Activated T-helper 2 cell treated with anti-CD3 and anti-CD28 coated beads, Interferon-gamma antibody, Interleukin-2, Interleukin-4, amounts not matched to agents 10 μg/mL and 5 μg/mL and 100 μg/mL, durations not matched to agents 14 hours and 24 hours and 36 hours (primary cell): ENCODE measurements at places on chromosomes 13 and 19. TPM values are rescaled to one million over a fixed set of nuclear protein-coding genes. Genes with fewer than 3 reads are reported as not detected.

- no peaks in the 10 kb centered on the region for H3K4me1 ChIP-seq
- no peak overlapping the region for H3K4me3 ChIP-seq
- H3K27ac ChIP-seq = no peak overlapping the region
- H3K27me3 ChIP-seq = no peaks in the 10 kb centered on the region
Observed at GRCh38 chr13:32234914-32235313, 80.2 kb downstream of the ZAR1L start.

- H3K27me3 ChIP-seq = peaks cover 12% of the 10 kb centered on the region
- H3K27ac ChIP-seq = no peak overlapping the region
- H3K4me1 ChIP-seq = peaks cover 4% of the 10 kb centered on the region
- H3K4me3 ChIP-seq = peak overlapping the region; percentile 74
- DNase-seq = peak; percentile 66
Observed at GRCh38 chr19:18932216-18932841, 8.7 kb downstream of the HOMER3 start.

DNA sequence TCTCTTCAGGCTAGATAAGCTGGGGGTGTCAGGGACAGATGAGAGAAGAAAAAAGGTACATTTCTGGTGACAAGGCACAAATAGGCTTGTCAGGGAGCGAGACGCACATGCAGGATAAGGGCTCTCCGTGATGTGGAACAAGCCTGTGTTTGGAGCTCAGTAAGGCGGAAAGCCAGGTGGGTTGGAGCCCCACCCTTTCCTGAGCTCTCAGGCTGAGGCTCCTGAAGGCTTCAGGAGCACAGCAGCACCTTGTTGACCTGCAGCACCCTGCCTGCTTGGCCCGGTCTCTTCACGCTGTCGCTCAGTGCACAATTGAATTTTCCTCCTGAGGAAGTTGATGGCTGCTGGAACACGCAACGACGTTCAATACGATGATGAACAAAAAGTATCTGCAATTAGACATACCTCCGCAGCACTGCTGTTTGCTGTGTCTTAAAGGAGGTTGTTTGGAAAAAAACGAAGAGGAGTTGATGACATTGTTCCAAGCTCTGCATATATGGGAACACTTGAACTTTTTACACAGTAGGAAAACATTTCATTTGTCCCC is 29.3 kb downstream of the SERP2 start:
- H3K27ac ChIP-seq = no peak overlapping the region
- H3K4me3 ChIP-seq = no peak overlapping the region
- no peak for DNase-seq
- H3K4me1 ChIP-seq = no peaks in the 10 kb centered on the region
- H3K27me3 ChIP-seq = peaks cover 2% of the 10 kb centered on the region

DNA sequence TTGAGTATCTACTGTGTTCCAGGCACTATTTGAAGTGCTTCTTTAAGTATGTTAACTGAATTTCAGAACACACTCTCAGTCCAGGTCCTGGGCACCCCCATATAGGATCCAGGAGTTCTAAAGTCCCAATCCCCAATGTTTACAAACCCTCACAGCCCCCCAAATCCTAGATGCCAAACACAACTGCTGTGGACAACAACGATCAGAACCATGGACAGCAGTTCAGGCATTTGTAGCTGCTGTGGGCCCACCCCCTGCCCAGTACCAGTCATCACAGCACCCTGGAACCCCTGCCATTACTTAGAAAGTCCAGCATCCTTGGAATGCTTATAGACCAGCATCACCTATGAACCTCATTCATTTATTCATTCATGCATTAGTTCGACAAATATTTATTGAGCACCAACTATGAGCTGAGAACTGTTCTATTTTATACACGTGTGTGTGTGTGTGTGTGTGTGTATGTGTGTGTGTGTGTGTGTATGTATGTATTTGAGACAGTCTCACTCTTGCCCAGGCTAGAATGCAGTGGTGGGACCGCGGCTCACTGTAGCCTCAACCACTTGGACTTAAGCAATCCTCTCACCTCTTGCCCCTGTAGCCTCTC is 19.3 kb upstream of the SDHAF1 start:
- H3K27me3 ChIP-seq = peaks cover 2% of the 10 kb centered on the region
- no peak overlapping the region for H3K27ac ChIP-seq
- H3K36me3 ChIP-seq = no peaks in the 10 kb centered on the region
- no peak for DNase-seq
- H3K4me1 ChIP-seq = no peaks in the 10 kb centered on the region
- H3K4me3 ChIP-seq = no peak overlapping the region

GRCh38 chr19:15779756-15780476 is 7.5 kb upstream of the OR10H5 start:
- no peak overlapping the region for H3K4me3 ChIP-seq
- H3K4me1 ChIP-seq = no peaks in the 10 kb centered on the region
- H3K36me3 ChIP-seq = no peaks in the 10 kb centered on the region
- H3K27me3 ChIP-seq = peaks cover 3% of the 10 kb centered on the region

GRCh38 chr13:31675440-31675953 is 63.8 kb upstream of the RXFP2 start:
- no peaks in the 10 kb centered on the region for H3K27me3 ChIP-seq
- H3K36me3 ChIP-seq = no peaks in the 10 kb centered on the region
- H3K27ac ChIP-seq = no peak overlapping the region
- no peak overlapping the region for H3K4me3 ChIP-seq

DNA sequence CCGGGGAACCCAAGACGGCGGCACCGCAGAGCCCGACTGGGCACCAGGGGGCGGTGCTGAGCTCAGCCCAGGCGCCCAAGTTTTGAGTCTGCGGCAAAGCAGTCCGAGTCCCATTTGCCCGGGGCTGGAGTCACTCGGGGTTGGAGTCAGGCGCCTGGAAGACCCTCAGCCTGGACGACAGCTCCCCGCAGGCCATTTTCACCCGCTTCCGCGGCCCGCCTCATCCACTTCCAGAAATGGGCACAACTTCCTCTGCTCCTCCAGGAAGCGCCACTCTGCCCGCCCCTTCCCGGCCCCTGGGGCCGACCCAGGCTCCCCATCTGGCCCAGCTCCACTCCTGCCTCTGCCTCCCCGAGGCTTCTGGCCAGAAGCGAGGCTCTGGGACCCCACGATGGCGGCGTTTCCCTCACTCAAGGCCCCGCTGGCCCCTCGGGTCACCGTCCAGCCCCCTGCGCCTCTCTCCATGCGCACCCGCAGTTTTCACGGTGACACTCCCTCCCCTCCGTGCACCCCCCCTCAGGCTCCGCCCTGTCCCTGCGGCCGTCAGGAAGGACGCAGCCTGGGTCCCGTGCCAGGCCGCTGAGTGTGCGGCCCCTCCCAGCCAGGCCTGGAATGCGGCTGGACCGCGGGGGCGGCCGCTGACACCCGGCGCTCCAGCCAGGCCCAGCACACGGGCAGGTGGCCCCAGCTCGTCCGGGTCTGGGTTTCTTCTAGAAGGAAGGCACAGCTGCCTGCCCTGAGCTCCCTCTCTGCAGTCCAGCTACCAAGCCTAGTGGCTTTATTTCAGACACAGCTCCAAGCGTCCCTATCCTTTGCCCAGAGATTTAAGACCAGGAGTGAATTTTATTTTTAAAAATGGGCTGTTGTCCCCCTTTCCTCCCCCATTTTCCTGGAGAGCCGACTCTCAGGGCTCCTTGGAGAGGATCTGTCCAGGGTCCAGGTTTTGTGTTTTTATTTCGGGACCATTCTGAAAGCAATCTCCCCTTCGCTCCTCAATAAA is 4.7 kb downstream of the SERTAD1 start:
- peak overlapping the region; percentile 77 for H3K4me3 ChIP-seq
- H3K36me3 ChIP-seq = peaks cover 16% of the 10 kb centered on the region
- DNase-seq = peak; percentile 70
- peak overlapping the region; percentile 80 for H3K27ac ChIP-seq
- H3K4me1 ChIP-seq = peaks cover 23% of the 10 kb centered on the region

DNA sequence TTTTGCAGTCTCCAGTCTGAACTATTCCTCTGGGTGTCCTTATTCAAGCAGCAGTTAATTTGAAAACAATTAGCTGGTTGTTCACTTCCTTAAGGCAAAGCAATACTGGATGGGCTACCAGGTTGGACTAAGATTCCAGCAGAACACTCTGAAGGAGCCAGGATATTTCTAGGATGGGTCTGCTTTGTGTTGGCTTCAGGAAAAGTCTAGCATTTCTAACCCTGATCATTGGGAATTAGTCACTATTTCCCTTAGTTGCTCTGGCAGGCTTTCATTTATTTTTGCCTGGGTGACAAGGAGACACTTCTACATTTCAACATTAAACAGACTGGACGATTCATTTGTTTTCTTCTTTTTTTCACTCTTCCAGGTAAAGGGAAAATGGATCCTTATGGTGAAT is 228.4 kb downstream of the ENOX1 start:
- H3K36me3 ChIP-seq = no peaks in the 10 kb centered on the region
- H3K4me3 ChIP-seq = no peak overlapping the region
- H3K27me3 ChIP-seq = peaks cover 11% of the 10 kb centered on the region
- DNase-seq = no peak

GRCh38 chr19:42032431-42032830 is 37.6 kb downstream of the GRIK5 start:
- DNase-seq = no peak
- peaks cover 3% of the 10 kb centered on the region for H3K4me1 ChIP-seq
- no peak overlapping the region for H3K4me3 ChIP-seq
- no peak overlapping the region for H3K27ac ChIP-seq
- H3K27me3 ChIP-seq = peaks cover 4% of the 10 kb centered on the region

GRCh38 chr19:10136936-10137335 is 17.2 kb upstream of the EIF3G start:
- no peak overlapping the region for H3K27ac ChIP-seq
- H3K4me3 ChIP-seq = no peak overlapping the region
- no peaks in the 10 kb centered on the region for H3K27me3 ChIP-seq

- no peak overlapping the region for H3K4me3 ChIP-seq
- no peak for DNase-seq
- no peak overlapping the region for H3K27ac ChIP-seq
- no peaks in the 10 kb centered on the region for H3K4me1 ChIP-seq
Observed at GRCh38 chr13:110826861-110827672, 87.8 kb downstream of the ANKRD10 start.

GRCh38 chr19:33304760-33305647 is 2.7 kb upstream of the CEBPA start:
- H3K4me3 ChIP-seq = no peak overlapping the region
- H3K27me3 ChIP-seq = peaks cover 43% of the 10 kb centered on the region
- no peaks in the 10 kb centered on the region for H3K36me3 ChIP-seq
- DNase-seq = no peak
- no peak overlapping the region for H3K27ac ChIP-seq

DNA sequence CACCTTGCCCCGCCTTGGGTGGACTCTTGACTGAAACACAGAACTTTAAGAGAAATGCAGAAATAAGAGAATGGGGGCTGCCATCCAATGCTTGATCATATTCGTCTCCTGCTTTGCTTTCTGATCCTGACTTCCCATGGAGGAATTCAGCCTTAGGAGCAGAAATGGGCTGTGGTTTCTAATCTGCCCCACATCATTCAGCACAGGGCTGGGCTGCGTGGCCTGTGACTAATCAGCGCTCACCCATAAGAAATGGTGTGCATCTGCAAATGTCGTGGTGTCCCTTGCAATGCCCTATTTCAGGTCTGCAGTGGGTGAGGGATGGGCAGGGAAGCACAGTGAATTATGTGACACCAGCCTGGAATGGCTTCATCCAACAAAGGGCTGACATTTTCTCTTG is 60.7 kb upstream of the URI1 start:
- peaks cover 5% of the 10 kb centered on the region for H3K27me3 ChIP-seq
- no peaks in the 10 kb centered on the region for H3K36me3 ChIP-seq
- no peak overlapping the region for H3K4me3 ChIP-seq
- peaks cover under 1% of the 10 kb centered on the region for H3K4me1 ChIP-seq
- DNase-seq = no peak

GRCh38 chr13:50422181-50423148 is 407.2 kb downstream of the KCNRG start:
- H3K27me3 ChIP-seq = peaks cover 11% of the 10 kb centered on the region
- no peak for DNase-seq
- H3K27ac ChIP-seq = no peak overlapping the region

DNA sequence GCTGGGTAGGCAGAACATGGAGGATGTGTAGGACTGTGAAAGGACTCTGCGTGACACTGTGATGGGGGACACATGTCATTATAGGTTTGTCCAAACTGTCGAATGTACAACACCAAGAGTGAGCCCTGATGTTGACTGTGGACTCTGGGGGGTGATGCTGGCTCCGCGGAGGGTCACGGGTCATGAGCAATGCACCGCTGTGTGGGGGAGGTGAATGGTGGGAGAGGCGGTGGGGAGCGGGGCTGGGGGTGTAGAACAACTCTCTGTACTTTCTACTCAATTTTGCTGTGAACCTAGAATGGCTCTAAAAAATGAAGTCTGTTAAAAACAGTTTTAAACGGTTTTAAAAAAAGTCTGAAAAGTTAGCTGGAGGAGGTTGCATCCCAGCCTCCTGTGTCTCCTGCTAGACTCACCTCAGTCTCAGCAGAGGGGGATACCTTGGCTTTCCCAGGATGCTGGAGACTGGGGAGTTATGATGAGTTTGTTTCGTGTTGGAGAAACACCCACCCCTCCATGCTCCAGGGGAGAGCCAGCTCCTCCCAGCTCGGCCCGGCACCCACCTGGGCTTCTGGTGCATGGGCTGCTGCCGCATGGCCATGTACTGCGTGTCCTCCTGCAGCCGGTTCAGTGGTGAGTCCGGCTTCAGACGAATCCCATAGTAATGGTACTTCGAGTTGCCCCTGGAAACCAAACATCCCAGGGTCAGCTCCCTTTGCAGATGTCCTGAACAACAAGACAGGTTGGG is 34.7 kb upstream of the RANBP3 start:
- H3K27me3 ChIP-seq = no peaks in the 10 kb centered on the region
- no peaks in the 10 kb centered on the region for H3K4me1 ChIP-seq
- no peak overlapping the region for H3K4me3 ChIP-seq
- H3K36me3 ChIP-seq = no peaks in the 10 kb centered on the region
- no peak overlapping the region for H3K27ac ChIP-seq
- DNase-seq = no peak

- H3K36me3 ChIP-seq = peaks cover 48% of the 10 kb centered on the region
- H3K4me1 ChIP-seq = peaks cover 30% of the 10 kb centered on the region
- peak overlapping the region; percentile 76 for H3K27ac ChIP-seq
- H3K27me3 ChIP-seq = no peaks in the 10 kb centered on the region
- DNase-seq = peak; percentile 65
Observed at GRCh38 chr19:2270423-2271233, 11.3 kb downstream of the PEAK3 start.

DNA sequence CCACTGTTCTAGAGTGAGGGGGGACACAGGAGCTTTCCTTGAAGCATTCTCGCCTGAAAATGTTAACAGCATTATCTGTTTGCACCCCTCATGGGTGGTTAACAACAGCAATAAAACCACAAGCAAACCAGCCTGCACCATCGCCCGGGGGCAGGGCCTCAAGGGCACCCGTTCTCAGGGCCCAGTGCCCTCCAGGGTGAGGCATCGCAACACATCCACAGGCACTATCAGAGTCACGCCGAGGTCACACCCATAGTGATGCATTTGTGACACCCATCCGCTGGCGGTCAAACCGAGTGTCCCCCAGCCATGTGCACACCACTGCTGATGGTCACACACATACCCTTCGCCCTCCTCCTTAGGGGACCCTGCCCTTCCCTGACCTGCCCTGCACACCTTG is 4.6 kb downstream of the FUT5 start:
- no peaks in the 10 kb centered on the region for H3K4me1 ChIP-seq
- H3K27me3 ChIP-seq = no peaks in the 10 kb centered on the region
- no peaks in the 10 kb centered on the region for H3K36me3 ChIP-seq
- no peak for DNase-seq
- H3K27ac ChIP-seq = no peak overlapping the region

Gene ZIC5
- total RNA-seq = not detected in 2 replicates

Gene C2CD4C
- total RNA-seq = 0.14 and 0.23 TPM in 2 replicates

Gene KCNN4
- 98.0 and 98.7 TPM in 2 replicates for total RNA-seq

Gene SLC7A1
- 111 and 114 TPM in 2 replicates for total RNA-seq

Gene PEAK3
- 0.11 and 0.18 TPM in 2 replicates for total RNA-seq
